ENCODE measurements at places on chromosomes 16 and 17.

DNA sequence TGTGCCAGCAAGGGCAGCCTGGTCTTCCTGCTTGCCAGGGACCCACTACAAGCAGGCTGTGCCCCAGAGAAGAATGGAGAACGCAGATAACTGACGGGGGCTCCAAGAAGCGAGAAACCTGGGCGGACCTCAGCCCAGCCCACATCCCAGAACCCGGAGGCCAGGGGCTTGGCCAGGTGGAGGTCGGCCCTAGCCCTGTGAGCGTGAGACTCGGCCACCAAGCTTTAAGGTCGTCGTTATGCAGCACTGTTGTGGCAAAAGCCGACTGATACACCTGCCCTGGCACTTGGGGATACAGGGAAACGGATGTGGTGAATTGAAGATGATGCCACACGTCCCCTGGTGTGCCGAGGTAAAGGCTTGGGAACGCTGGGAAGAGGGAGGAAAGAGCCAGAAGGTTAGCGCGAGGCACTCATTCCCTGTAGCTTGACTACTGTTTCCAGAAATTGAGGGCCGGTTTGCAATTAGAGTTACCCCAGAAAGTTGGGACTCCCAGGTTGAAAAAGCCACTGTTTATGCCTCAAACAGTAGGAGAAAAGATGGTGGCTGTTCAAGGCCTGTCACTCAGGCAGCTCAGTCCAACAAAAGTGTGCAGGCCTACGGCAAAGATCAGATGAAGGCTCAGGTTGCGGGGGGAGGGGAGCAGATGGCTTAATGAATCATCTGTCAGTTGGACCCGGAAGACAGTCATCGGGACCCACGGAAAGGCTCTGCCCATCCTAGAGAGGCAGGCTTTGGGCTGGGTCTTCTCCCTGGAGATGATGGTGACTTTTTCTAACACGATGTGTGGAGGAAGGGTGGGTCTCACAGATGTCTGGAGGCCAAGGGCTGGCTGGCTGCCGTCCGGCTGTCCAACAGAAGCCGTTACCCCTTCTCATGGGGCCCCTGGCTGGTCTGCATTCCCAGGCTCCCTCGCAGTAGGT is 45.6 kb upstream of the BAHCC1 start:
- no peak for DNase-seq

DNA sequence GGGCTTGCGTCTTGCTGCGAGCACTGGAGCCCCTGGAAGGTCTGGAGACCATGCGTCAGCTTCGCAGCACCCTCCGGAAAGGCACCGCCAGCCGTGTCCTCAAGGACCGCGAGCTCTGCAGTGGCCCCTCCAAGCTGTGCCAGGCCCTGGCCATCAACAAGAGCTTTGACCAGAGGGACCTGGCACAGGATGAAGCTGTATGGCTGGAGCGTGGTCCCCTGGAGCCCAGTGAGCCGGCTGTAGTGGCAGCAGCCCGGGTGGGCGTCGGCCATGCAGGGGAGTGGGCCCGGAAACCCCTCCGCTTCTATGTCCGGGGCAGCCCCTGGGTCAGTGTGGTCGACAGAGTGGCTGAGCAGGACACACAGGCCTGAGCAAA is 7.4 kb downstream of the MPG start:
- DNase-seq: no peak

GRCh38 chr16:35194681-35195080 is 1735.3 kb downstream of the TP53TG3F start:
- DNase-seq: no peak

- no peak for DNase-seq
These were observed 32.2 kb downstream of the SRL start for GRCh38 chr16:4209666-4210065.

DNA sequence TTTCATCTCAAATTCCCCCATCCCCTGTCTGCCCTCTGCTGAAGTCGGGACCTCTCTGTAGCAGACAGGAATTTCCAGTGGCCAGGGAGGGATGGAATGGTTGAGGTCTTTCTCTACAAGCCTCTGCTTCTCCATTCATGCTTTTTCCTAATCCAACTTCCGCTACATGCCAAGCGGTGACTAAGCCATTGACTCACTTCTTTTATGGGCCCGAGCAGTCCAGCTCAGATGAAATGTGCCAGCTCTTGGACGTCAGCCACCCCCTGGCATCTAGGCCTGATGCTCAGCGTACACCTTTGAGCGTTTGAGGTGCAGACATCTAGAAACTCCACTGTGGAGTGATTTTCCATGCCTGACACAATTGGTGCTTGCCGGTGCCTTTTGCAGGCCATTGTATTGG is 40.7 kb upstream of the GPR139 start:
- DNase-seq: no peak

DNA sequence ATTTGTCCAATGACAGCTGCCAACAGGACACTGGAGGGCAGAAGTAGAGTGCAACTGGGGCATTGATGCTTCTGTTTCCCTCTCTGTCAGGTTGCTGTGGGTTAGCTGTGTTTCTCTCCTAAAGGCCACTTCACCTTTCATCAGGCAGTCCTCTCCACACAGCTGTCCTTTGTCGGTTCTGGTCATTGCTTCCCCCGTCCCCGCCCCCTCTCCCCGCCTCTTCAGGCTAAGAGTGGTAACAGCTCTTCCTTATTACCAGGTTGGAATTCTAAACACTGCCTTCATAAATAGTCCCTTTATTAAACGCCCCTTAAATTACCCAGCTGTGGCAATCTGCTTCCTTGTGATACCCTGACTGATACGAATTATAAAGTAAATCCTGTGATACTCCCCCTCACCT is 31.8 kb upstream of the NSRP1 start:
- no peak for DNase-seq

DNA sequence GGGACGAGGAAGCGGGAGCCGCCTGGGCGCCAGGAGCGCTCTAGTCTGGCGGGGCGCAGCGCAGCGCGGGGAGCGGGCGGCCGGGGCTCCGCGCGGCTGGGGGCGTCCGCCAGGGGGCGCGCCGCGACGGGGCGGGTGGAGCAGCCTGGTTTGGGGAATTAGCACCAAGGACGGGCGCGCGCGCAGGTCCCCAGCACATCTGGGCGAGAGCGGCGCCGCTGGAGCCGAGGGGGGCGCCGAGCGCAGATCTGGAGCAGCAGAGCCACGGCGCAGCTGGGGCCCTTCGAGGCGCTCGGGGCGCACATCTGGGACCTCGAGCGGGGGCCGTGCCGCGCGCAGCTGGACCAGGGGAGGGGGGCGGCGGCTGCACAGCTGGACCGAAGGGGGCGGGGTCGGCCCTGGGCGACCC is at the start of gene NXPH3:
Gene NXPH3, plus strand, starts transcription at position 193 of the 409 bp plus-strand sequence. CDS start 349 bp downstream, outside the sequence.
- DNase-seq: peak; percentile 44

DNA sequence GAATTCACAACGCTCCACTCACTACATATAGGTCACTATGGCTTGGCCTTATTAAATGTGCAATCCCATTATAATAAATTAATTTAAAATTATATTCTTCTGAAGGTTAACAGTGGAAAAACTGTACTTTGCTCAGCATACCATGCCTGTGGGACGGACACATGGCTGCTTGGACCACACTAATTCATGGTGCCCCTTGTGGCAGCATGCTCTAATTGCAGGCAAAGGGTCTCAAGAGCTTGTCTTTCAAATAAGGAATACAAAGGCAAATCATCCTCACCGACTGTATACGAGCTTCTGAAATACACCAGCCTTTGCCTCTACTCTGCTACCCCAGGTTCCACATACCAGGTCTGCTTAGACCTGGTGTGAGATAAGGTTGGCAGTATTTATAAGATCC is 11.7 kb downstream of the SMPD3 start:
- DNase-seq: no peak

GRCh38 chr17:17952691-17953090 is 19.5 kb downstream of the TOM1L2 start:
- no peak for DNase-seq

- DNase-seq: peak; percentile 22
These were observed 108.0 kb downstream of the SKAP1 start for GRCh38 chr17:48322060-48322459.

- DNase-seq: no peak
These were observed 31.4 kb downstream of the ANKRD40 start for GRCh38 chr17:50676065-50676975.

GRCh38 chr17:57868910-57869616 is 19.2 kb upstream of the MRPS23 start:
- DNase-seq: no peak

GRCh38 chr16:7614021-7614795 is 281.6 kb downstream of the RBFOX1 start:
- no peak for DNase-seq

- DNase-seq: no peak
These were observed 16.6 kb upstream of the NOS2 start for GRCh38 chr17:27816946-27817345.

GRCh38 chr16:13453938-13454553 is 465.9 kb upstream of the ERCC4 start:
- no peak for DNase-seq

GRCh38 chr16:24539850-24540601 is 660 bp downstream of the RBBP6 start:
- DNase-seq: no peak

DNA sequence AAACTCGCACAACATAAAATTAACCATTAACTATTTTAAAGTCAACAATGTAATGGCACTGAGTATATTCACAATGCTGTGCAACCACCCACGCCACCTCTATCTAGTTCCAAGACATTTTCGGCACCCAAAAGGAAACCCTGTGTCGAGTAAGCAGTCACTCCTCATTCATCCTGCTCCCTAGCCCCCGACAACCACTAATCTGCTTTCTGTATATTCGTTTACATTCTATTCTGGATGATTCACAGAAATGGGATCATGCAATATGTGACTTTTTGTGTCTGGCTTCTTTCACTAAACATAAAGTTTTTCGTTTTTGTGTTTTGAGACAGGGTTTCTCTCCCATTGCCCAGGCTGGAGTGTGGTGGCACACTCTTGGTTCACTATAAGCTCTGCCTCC is 42.2 kb upstream of the HAPSTR1 start:
- no peak for DNase-seq

DNA sequence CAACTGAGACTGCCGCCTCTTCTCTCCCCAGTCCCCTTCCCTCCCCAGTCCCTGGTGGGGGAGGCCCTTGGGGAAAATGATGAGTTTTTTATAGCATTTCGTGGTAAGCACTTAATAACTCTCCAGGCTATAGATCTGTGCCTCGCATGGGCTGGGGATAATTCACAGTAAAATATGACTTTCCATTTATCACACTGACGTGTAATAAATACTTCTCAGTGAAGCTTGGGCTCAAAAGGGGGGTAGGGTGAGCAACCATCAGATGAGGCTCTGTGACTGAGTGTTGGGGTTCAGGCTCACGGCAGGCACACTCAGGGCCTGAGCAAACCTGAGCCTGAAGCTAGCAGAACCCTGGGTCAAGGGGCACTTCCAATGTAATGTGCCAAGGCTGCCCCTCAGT is 101.6 kb downstream of the CCT6B start:
- DNase-seq: no peak

DNA sequence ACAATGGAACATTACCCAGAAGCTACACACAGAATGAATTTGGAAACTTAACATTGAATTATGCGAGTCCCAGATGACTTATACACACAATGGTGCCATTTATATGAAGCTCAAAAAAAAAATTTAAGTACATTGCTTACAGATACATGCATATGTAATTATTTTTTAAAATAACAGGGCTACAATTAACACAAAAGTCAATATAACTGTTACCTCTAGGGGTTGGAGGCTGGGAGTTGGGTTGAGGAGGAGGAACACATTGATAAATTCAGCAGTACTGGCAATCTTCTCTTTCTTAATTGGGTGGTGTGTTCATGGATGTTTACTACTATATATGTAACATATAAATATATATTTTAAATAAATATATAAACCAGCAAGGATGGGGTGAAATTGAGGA is 1.1 kb downstream of the ZNF23 start:
- DNase-seq: no peak

DNA sequence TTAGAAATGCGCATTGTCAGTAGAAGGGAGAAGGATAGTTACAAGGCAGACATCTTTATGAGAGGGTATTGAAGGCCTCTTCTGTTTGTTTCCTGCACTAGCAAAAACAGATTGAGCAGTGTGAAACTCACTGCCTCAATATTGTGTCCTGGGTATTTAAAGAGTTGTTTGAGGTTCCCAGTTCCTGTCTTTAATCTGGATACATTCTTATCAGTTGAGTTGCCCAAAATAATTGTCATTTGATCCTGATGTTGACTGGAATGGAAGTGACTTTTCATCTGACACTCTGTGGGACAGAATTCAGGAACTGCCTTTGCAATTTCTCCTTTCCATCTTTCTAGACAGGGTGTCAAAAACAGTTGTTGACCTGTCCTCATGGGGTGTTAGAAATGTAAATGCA is 1.7 kb downstream of the ATP6V0A1 start:
- no peak for DNase-seq

DNA sequence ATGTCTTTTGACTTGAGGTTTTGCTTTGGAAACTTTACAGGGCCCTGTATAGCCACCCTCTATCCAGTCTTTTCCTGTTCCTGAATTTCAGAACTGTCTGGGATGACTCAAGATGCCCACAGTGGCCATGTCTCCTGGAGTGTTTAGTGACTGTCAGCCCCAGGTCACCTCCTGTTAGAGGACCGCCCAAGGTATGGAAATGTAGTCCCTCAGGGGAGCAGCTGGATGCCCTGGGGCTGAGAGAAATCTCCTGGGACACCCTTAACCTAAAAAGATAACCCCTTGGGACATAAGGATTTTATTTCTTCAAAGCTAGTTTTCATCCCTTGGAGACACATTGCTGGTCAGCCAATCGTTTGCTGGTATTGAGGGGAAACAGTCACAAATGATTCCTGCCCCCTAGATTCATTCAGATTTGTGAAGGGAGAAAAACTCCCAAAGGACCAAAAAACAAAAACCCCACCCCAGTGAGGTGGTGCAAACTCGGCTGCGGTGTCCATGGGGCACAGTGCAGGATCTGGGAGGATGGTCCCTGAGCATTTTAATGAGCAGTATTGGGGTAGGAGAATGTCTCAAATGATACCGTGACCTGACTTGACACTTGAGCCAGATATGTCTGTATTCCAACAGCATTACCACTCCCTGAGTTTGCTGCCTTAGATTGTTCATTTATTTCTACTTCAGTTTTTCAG is 1.7 kb downstream of the ZNF267 start:
- DNase-seq: no peak

DNA sequence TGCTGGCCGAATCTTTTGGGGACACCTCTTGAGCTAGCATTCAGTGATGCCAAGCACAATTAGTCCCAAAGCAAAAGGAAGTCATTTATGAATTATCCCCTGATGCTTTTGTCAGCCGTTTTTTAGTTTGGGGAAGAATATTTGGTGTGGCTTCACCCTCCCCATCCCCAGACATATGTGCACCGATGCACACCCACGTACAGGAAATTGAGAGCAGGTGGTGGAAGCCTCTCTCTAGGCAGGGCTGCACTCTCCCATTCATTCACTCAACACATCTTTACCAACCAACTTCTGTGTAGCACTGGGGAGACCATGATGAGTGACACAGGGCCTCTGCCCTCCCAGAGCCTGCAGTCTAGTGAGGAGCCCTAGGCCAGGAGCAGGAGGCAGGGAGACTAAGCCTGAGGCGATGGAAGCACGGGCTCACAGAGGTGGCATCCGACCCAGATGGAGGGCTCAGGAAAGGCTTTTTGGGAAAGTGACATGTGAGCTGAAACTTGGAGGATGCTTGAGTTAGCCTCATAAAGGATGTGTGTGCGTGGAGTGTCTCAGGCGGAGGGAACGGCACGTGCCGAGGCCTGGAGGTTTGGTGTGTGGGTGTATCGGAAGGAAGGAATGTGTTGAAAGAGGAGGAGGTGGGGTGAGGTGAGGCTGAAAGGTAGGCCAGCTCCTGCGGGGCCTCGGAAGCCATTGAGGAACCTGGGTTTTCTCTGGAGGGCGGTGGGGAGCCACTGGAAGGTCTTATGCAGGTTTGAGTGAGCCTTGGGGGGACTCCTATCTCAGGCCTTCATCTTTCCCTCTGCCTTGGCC is 43.8 kb downstream of the PSME3IP1 start:
- DNase-seq: peak; percentile 40

GRCh38 chr17:1617620-1618174 is 10.9 kb downstream of the SLC43A2 start:
- peak; percentile 35 for DNase-seq

GRCh38 chr17:10439816-10440215 is 18.1 kb upstream of the MYH8 start:
- DNase-seq: no peak
